ENCODE measurements at places on chromosomes 4 and X.
A peak's percentile ranks its signal among the peaks of the same experiment; 100 is the strongest.

- H3K4me1 ChIP-seq = no peaks in the 10 kb centered on the region
- no peak overlapping the region for H3K27ac ChIP-seq
Observed at GRCh38 chr4:44985938-44986337, 259.6 kb upstream of the GNPDA2 start.

DNA sequence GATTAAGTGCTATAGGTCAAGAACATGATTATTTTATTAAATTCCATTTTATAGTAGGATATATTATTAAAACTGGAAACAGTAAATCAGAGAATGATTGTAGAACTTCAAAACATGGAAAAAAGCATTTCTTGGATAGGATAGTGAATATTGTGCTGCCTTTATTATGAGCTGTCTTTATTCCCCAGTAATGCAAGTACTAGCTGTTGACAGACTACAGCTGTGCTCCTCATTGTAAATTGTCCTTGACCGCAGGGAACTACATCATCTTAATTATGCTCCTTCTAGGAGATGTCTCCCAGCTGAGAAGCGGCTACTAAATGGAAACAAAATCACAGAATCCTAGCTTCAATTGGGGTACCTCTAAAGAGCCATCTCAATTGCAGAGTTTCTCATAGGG, 1457.2 kb upstream of the PCDH7 start:
- no peak overlapping the region for H3K4me3 ChIP-seq
- H3K27ac ChIP-seq = no peak overlapping the region
- no peaks in the 10 kb centered on the region for H3K36me3 ChIP-seq
- no peak for DNase-seq

DNA sequence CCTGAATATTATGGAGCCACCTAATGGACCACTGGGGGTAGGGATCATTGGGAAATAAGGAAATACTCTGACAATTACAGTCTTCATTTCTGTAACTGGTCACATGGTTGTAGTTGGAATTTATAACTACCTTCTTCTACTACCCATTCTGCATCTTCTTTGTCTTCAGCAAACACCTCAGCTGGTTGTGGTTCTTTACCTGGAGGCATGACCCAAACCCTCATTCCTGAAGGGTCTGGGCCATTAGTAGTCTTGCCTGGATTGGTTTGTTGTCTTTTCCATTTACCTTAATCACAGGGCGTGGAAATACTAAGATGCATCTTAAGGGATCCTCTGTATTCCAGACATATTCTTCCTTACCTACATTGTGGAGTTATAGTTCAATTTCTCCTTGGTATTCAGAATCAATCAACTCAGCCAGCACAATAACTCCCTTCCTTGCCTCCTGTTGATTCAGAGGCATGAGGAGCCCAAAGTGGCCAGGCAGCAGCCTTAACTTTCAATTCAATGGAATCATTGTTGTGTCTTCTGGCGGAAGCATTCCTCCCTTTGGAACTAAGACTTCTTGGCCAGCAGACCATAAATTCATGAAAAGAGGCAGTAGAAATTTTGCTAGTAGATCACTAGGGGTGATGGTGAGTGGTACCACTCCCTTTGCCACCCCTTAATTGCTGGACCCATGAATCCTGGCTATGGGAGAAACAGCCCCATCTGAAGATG, 75.7 kb upstream of the RAP2C start:
- no peak for DNase-seq
- H3K4me1 ChIP-seq = no peaks in the 10 kb centered on the region
- H3K4me3 ChIP-seq = no peak overlapping the region
- no peaks in the 10 kb centered on the region for H3K36me3 ChIP-seq
- H3K27ac ChIP-seq = no peak overlapping the region
- no peaks in the 10 kb centered on the region for H3K27me3 ChIP-seq

- DNase-seq = no peak
- H3K27me3 ChIP-seq = no peaks in the 10 kb centered on the region
- no peaks in the 10 kb centered on the region for H3K36me3 ChIP-seq
- peak overlapping the region; percentile 24 for H3K27ac ChIP-seq
Observed at GRCh38 chr4:185782523-185782922, 29.5 kb downstream of the SORBS2 start.
